IMR-90 (cell line): ENCODE measurements at places on chromosomes 6 and 20. TPM values are rescaled to one million over a fixed set of nuclear protein-coding genes. Genes with fewer than 3 reads are reported as not detected.

COL9A3 gene
- total RNA-seq: 0.28 and 0.36 TPM in 2 replicates

CDH26 gene
- total RNA-seq: not detected in 2 replicates

DNA sequence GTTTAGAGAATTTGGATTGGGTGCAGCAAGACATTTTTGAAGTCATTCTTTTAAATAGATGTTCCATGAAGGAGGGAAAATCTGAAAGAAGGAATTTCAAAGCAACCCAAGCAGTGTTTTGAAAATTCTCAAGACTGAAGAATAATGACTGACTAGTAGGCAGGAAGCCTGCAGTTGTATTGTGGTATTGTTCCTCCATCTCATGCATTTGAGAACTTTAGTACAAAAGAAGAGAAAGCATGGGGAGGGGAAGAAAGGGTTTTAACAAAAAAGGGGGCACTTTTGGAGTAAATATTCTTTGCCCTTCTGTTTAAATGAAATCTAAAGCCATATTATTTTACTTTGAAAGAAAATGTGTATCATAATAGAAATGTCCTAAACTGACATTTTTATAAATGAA is 6.6 kb downstream of the NCOA3 start:
- no peak for DNase-seq

- DNase-seq: no peak
These were observed 253.7 kb upstream of the RUNX2 start for GRCh38 chr6:45074439-45074838.

DNA sequence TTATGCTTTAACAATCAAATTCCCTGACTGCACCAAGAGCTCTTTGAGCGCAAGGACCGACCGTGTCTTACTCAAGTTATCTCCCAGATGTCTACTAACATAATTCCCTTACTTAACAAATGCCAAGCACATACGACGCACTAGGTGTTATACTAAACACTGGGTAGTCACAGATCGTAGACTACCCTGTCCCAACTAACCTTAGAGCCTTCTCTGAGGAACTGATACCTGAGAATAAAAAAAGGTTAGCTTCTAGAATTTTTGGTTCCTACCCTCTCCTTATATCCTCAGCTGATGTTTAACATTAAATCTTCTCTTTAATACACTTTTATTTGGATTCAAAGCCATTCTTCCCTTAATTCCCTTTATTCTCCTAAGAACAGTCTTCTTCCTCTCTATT is 38.5 kb downstream of the EPB41L2 start:
- no peak for DNase-seq
